ENCODE measurements at places on chromosomes 4 and X.

DNA sequence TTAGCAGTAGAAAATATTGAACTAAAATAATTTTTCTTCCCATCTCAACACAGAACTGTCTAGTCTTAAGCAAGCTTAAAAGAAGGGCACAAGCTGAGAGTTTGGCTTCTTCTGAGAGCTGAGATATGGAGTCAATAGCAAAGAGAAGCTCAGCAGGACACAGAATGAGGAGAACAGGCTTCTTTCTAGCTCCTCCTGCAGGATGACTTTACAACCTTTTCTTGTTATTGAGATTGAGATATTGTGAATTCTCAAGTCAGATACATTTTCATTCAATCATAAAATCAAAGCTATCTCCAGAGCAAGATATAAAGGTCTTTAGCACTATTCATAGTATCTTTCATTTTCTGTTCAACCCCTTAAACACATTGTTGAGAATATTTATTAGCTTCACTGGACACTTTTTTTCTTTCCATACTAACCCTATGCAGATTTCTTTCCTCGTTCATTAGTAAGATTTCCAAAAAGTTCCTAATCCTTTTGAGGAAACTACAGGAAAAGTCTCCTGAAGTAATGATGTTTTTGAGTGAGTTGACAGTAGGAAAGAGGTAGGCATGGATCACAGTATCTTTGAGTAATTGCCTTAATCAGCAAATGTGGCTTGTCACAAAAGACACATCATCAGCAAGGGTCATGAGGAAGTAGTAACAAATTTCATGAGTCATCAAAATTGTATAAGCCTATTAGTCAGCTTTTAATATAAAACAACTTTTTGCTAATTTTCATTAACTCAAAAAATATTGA lies 17.8 kb upstream of the CXCL3 start:
- no peak for DNase-seq

DNA sequence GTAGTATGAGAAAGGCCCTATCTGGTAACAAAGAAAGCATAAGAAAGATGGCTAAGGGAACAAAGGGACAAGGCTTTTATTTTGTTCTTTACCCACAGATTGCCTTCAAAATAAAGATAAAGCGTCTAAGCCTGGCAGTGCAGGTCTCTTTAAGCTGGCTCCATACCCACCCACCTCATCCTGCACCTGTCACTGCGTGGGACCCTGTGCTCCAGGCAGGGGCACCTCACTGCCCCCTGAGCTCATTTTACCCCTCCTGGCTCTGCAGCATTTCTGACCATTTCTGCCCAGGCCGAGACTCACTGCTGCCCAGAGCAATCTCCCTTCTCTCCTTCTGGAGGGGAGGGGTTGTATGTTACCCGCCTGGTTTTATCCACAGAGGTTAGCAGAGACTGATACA lies 1.7 kb upstream of the CYP4V2 start:
- DNase-seq = no peak

DNA sequence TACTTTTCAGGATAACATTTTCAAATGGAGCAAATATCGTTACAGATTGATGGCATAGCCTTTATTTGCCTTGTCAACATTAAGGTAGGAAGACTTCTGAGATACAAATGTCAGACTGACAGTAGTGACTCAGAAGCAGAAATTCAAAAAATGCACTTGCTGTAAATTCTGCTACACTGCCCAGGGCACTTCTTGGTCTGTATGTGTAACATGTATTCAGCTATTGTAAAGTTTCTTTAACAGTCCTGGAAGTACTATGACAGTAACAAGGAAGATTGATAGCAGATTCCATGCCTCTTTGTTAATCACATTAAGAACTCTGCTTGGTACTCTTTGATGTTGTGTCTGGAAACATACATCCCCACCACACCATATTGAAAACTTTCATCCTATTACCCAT lies 69.6 kb upstream of the PCDH18 start:
- no peak for DNase-seq

DNA sequence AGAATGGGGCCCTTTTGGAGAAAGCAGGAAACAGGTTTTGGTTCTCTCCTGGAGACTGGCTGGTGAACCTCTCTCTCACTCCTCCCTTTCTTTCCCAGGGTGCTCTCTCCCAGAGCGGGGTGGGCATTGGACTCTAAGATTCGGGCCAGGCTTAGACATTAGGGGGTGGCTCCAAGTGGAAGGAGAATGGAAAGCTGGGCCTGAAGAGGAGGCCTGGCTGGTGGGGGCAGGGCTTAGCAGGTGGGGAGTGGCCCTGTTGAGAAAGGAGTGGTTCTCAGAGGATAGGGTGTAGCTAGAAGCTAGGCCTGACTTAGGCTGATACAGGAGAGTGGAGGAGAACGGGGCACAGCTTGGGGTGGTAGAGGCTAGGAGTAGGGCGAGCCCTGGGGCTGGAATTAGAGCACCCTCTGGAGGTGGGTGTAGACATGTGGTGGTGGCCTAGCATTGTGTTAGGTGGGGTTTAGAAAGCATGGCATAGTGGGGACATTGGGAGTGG lies 5.7 kb downstream of the PLP2 start:
- DNase-seq = no peak

- DNase-seq = no peak
Observed at GRCh38 chrX:67724359-67725110, 180.7 kb downstream of the AR start.

- DNase-seq = no peak
Observed at GRCh38 chr4:184818216-184818564, 7.6 kb downstream of the ACSL1 start.
